ENCODE measurements at places on chromosomes 13 and 19.

GRCh38 chr19:13119627-13120026 is 1.6 kb downstream of the NACC1 start:
- DNase-seq: no peak

- no peak for DNase-seq
Measured at GRCh38 chr19:48480558-48481500, 11.7 kb downstream of the CYTH2 start.

DNA sequence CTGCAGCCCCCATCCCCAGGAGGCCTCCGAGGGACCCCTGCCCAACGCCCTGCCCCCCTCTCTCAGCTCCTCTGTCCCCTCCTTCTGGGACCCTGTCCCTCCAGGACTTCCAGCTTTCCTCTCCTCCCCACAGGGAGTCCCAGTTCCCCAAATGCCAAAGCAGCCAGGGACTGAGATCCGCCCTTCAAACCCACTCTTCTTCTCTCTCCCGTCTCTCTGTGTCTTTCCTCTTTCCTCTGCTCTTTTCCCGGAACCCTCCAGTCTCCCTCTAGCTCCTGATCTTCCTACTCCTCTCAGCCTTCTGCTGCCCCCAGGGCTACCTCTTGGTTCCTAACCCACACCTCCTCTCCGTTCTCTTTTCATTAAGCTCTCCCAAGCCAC is 377 bp downstream of the CA11 start:
- DNase-seq: no peak

DNA sequence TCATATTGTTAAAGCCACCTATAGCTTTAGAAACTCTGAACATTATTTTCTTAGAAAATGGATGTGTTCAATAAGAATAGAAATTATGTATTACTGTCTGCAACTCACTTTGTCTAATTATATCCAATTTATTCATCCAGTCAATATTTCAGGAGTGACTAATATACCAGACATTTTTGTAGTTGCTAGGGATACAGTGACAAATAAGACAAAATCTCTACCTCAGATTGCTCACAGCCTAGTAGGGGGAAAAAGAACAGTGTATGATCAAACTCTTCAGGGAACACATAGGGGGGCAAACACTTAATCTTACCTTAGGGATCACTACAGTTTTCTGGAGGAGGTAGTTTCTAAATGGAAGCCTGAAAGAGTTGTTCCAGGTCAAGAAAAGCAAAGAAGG is 8.6 kb downstream of the BRCA2 start:
- DNase-seq: no peak

- DNase-seq: no peak
Measured at GRCh38 chr19:30403203-30403985, 31.2 kb downstream of the ZNF536 start.

DNA sequence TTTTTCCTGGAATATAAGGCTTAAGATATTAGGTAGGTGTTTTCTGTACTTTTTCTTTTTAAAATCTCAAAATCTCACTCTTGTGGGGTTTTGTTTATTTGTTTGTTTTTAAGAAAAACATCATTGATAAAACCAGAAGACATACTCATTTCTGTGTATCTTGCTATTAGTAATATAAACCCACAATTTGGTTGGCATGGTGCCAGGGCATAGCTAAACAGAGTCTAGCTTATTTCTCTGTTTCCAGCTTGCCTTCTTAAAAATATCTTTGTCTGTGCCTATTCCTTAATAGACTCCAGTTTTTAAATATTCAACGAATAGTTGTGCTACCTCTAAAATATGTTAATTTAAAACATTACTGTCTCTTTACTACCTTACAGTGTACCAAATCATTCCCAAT is 1121.9 kb upstream of the PCDH20 start:
- DNase-seq: no peak

DNA sequence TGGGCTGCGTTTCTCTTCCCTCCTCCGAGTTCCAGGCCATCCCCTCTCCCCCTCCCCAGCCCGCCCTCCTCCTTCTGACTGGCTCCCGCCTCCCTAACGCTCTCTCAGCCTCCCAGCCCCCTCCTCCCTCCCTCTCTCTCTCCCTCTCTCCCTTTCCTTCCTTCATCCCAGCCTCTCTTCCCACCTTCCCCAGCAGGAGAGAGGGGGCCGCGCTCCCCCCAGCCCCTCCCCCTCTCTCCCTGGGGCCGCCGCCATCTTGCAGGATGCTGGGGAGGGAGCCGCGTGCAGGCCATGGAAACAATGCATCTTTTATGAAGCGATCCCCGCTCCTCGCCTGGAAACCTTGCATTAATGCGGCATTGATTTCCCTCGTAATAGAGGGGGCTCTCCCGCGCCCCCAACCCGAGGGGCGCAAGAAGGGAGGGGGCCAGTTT is 42.6 kb upstream of the ADGRL1 start:
- DNase-seq: no peak

DNA sequence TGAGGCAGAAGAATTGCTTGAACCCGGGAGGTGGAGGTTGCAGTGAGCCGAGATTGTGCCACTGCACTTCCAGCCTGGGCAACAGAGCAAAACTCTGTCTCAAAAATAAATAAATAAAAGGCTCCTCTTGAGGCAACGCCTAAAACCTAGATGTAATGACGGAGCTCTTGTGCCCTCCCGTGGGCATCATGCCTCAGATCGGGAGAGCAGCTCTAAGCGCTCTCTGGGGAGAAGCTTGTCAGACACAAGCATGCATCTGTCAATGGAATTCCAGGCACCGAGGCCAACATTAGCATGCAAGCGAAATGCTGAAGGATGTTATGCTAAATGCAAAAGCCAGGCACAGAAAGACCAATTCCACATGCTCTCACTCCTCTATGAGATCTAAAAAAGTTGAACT is 45.6 kb upstream of the MRI1 start:
- DNase-seq: peak; percentile 45

DNA sequence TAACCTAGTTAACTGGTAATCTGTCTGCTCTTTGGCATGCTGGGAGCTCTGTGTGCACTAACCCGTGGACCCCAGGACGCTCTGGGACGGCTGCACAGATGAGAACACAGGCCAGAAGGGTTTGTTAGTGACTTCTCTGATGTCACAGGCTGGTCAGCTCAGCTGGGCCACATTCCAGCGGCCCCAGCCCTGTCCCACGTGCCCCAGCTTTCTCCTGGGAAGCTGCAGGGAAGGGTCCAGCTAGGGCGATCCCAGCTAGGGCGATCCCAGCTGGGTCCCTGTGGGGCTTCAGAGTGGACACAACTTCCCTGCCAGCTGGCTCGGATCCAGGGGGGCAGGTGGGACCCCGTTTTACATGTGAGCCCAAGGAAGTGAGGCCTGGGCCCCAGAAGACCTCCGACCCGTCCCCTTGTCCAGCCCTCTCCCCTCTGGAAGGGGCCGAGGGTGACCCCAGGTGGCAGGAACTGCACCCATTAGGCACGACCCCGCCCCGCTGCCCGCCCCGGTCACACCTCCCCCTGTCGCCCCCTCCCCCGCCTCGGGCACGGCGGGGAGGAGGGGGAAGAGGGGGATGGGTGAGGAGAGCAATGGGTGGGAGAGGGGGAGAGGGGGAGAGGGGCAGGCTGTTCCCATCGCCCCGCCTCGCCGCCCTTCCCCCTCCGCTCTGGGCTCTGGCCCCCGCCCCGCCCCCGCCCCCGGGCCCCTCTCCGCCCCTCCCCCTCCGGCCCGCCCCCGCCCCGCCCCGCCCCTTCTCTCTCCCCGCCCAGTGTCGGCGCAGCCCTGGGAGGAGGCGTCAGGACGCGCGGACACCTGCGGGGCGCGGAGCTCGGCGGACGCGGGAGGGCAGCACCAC is 75.2 kb upstream of the MCF2L start:
- DNase-seq: peak; percentile 54

GRCh38 chr13:26255691-26256277 is 1.9 kb downstream of the CDK8 start:
- peak; percentile 1 for DNase-seq

GRCh38 chr19:30919737-30920136 is 429.5 kb downstream of the TSHZ3 start:
- no peak for DNase-seq

GRCh38 chr19:5312058-5312457 is 28.6 kb downstream of the PTPRS start:
- DNase-seq: no peak

GRCh38 chr19:30719189-30719998 is 347.2 kb downstream of the ZNF536 start:
- no peak for DNase-seq

DNA sequence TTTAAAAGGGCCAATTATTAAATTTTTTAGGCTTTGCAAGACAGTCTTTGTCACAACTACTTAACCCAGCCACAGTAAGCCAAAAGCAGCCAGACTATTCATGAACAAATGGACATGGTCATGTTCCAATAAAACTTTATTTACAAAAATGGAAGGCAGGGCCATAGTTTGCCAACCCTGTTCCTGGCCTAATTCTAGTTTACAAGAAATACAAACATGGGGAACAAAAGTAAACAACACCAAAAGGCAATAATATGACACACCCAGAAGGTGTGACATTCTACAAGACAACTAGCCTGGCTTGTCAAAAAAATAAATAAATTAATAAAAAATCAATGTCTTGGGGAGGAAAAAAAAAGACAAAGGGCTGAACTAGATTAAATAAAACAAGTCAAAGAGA is 24.8 kb upstream of the CCNP start:
- no peak for DNase-seq

DNA sequence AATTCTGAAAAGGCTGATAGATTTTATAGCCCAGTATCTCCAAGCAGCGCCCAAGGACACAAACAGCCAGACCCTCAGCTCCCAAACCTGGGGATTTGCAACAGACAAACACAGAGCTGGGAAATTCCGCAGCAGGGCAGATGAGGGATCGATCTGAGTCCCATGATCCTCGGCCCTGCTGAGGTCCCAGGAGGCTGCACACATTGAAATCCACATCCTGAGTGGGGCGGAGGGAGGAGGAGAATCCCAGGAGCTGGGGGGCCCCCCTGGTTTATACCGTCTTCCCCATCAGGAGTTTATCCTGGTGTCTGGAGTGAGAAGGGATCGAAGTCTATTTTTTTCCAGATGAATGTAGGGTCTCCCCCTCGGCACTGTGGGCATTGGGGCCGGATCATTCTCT is 49.3 kb downstream of the GNG7 start:
- DNase-seq: no peak

GRCh38 chr19:53389978-53390377 is 5.0 kb upstream of the ZNF765 start:
- no peak for DNase-seq

DNA sequence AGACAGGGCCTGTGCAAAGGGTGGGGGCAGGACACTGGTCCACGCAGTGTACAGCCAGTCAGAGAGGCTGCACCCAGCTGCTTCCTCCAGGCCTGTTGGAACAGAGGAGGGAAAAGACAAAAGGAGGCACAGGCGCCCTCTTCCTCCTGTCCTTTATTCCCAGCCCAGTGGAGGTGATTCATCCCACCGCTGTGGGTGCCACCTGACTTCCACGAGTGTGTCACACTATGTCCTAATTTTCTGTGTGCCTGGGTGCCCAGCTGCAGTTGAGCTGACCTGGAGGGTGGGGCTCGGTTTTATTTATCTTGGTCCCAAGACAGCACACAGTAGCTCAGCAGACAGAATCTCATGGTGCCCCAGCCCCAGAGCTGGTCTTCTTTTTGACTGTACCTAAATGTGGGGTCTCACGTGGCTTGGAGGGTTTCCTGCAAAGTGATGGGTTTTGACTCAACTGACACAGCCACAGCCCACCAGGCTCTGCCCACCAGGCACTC is 9.0 kb downstream of the EPS15L1 start:
- no peak for DNase-seq

DNA sequence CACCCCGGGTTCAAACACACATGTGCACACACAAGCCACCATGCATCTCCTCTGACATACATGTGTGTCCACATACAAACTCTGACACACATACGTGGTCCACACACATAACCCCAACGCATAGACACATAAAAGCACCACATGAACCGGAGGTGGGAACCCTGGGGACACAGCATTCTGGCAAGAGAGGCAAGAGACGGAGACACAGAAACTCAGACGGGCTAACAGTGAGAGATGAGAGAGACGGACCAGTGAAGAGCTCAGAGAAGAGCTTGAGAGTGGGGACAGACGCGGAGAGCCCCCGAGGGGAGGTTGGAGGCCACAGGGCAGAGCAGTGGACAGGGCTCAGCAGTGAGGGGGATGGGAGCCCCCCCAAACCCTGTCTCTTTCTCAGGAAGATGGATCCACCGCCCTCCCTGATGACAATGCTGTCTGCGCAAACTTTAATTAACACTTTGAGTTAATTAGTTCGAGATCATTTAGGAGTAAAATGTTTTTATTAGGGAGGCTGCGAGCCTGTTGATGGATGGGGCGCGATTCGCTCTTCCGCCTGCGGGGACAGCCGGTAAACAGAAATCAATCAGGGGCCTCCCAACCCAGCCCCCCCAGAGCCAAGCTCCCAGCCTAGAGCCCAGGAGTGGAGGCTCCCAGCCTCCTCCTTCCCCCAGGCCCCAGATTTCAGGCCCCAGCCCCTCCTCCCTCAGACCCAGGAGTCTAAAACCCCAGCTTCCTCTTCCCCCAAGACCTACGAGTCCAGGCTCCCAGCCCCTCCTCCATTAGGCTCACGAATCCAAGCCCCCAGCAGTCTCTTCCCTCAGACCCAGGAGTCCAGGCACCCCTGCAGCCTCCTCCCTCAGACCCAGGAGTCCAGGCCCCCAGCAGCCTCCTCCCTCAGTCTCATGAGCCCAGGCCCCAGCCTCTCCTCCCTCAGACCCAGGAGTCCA is 9.5 kb upstream of the ERFL start:
- DNase-seq: no peak

- no peak for DNase-seq
Measured at GRCh38 chr13:103436057-103436654, 369.9 kb upstream of the SLC10A2 start.

GRCh38 chr13:98026457-98026857 is 73.0 kb downstream of the IPO5 start:
- DNase-seq: no peak

DNA sequence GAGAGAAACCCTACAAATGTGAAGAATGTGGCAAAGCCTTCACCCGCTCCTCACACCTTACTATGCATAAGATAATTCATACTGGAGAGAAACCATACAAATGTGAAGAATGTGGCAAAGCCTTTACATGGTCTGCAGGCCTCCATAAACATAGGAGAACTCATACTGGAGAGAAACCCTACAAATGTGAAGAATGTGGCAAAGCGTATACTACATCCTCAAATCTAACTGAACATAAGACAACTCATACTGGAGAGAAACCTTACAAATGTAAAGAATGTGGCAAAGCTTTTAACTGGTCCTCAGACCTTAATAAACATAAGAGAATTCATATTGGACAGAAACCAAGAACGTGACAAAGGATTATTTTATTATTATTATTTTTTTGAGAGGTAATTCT is 30.7 kb downstream of the ZNF486 start:
- DNase-seq: no peak

- no peak for DNase-seq
Measured at GRCh38 chr19:13499692-13500091, 6.6 kb downstream of the CACNA1A start.

DNA sequence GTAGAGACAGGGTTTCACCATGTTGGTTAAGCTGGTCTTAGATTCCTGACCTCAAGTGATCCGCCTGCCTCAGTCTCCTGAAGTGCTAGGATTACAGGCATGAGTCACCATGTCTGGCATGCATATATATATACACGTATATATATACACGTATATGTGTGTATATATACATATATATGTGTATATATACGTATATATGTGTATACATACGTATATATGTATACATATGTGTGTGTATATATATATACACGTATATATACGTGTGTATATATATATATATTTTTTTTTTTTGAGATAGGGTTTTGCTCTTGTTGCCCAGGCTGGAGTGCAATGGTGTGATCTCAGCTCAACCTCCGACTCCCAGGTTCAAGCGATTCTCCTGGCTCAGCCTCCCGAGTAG is 11.9 kb downstream of the DNMT1 start:
- DNase-seq: no peak

Measured in HTR-8/SVneo (cell line).